Stimulated activated naive B cell treated with anti-CD40 and anti-IgM and Interleukin-4, amounts not matched to agents 10 μg/mL and 1 μg/mL and 100 μg/mL, for 72 hours (primary cell): ENCODE measurements at places on chromosomes 7 and 10.

GRCh38 chr10:104559935-104560334, 81.2 kb upstream of the SORCS3 start:
- no peaks in the 10 kb centered on the region for H3K36me3 ChIP-seq
- H3K4me1 ChIP-seq: peaks cover 6% of the 10 kb centered on the region
- H3K27me3 ChIP-seq: peaks cover 5% of the 10 kb centered on the region
- no peak overlapping the region for H3K4me3 ChIP-seq
- no peak overlapping the region for H3K27ac ChIP-seq

- H3K36me3 ChIP-seq: no peaks in the 10 kb centered on the region
- H3K4me3 ChIP-seq: no peak overlapping the region
- DNase-seq: no peak
- peaks cover 30% of the 10 kb centered on the region for H3K27me3 ChIP-seq
- peaks cover 5% of the 10 kb centered on the region for H3K4me1 ChIP-seq
Observed at GRCh38 chr7:129557686-129558481, 53.6 kb upstream of the NRF1 start.

- H3K36me3 ChIP-seq: no peaks in the 10 kb centered on the region
- DNase-seq: no peak
- no peaks in the 10 kb centered on the region for H3K27me3 ChIP-seq
- no peak overlapping the region for H3K4me3 ChIP-seq
- H3K4me1 ChIP-seq: no peaks in the 10 kb centered on the region
Observed at GRCh38 chr7:82012453-82012852, 242.6 kb upstream of the HGF start.

GRCh38 chr7:107914831-107915230, 23.8 kb downstream of the DLD start:
- H3K36me3 ChIP-seq: peaks cover 45% of the 10 kb centered on the region
- H3K4me3 ChIP-seq: no peak overlapping the region
- peak overlapping the region; percentile 31 for H3K27ac ChIP-seq

GRCh38 chr10:132630666-132631337, 93.2 kb downstream of the INPP5A start:
- peaks cover 87% of the 10 kb centered on the region for H3K4me1 ChIP-seq
- H3K4me3 ChIP-seq: no peak overlapping the region
- H3K36me3 ChIP-seq: peaks cover 6% of the 10 kb centered on the region
- H3K27me3 ChIP-seq: no peaks in the 10 kb centered on the region
- H3K27ac ChIP-seq: no peak overlapping the region

- H3K4me3 ChIP-seq: no peak overlapping the region
- H3K36me3 ChIP-seq: no peaks in the 10 kb centered on the region
- H3K4me1 ChIP-seq: peaks cover 35% of the 10 kb centered on the region
Observed at GRCh38 chr7:70000737-70001348, 402.6 kb downstream of the AUTS2 start.

DNA sequence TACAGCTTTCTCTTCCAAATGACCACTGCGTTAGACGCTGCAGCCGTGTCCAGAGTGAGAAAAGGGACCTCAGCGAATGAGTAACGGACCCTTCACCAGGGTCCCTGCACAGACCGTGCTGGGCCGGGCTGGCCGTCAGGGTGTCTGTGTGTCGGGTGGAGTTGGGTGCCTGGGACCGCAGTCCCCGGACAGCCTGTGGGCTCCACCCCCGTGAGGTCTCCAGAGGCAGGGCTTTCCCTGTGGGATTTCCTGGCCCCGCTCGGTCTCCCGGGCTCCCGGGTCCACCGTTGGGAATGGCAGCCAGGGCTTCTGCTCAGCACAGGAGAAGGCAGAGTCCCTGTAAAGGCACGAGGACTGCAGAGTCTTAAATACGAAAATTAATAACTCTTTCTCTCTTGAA, 509.7 kb downstream of the TCERG1L start:
- no peaks in the 10 kb centered on the region for H3K36me3 ChIP-seq
- H3K4me1 ChIP-seq: no peaks in the 10 kb centered on the region
- no peaks in the 10 kb centered on the region for H3K27me3 ChIP-seq
- no peak overlapping the region for H3K4me3 ChIP-seq
- DNase-seq: no peak

- H3K4me1 ChIP-seq: no peaks in the 10 kb centered on the region
- no peak overlapping the region for H3K27ac ChIP-seq
- H3K27me3 ChIP-seq: peaks cover 20% of the 10 kb centered on the region
- no peak overlapping the region for H3K4me3 ChIP-seq
Observed at GRCh38 chr10:77398558-77398957, 239.1 kb downstream of the KCNMA1 start.

GRCh38 chr10:95031656-95032055, 37.6 kb downstream of the CYP2C8 start:
- no peaks in the 10 kb centered on the region for H3K4me1 ChIP-seq
- no peaks in the 10 kb centered on the region for H3K36me3 ChIP-seq
- no peak for DNase-seq
- no peak overlapping the region for H3K4me3 ChIP-seq

DNA sequence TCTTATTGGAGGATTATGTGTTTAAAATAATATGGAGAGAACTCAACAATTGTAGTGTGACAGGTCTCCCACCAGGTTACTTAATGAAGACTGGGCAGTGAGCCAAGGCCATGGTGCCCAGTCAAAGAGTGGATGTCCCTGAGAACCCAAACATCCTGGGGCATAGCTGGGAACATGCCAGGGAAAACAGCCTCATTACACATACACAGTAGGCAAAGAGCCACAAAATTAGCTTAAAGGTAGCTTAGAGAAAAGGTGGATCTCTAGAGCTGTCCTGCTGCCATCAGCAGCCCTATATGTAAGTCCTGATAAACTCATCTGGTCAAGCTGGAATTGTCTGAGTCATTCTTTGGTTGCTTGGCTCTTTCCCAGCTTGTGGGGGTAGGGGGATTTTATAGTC, 287.8 kb downstream of the PHF14 start:
- DNase-seq: no peak
- H3K27ac ChIP-seq: no peak overlapping the region
- H3K36me3 ChIP-seq: no peaks in the 10 kb centered on the region
- no peak overlapping the region for H3K4me3 ChIP-seq

DNA sequence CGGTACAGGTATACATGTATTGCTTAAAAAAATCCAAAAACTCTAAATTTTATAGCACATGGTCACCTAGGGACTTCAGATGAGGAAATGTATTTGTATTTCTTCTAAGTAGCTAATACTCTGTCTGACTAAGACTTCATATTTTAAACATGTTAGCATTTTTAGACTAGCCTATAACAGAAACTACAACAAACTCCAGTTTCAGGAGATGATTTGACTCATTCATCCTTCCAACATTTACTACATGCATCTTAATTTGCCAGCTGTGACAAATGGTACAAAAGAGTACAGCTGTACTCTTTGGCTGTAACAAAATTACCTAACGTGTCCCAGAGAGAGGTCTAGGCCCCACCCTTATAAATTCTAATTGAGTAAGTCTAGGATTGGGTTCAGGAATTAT, 22.2 kb downstream of the TMEM209 start:
- no peaks in the 10 kb centered on the region for H3K27me3 ChIP-seq
- H3K27ac ChIP-seq: no peak overlapping the region
- peaks cover 34% of the 10 kb centered on the region for H3K36me3 ChIP-seq
- H3K4me3 ChIP-seq: no peak overlapping the region
- peaks cover 6% of the 10 kb centered on the region for H3K4me1 ChIP-seq
- DNase-seq: no peak

GRCh38 chr7:142321391-142321790, 63.5 kb upstream of the PRSS58 start:
- H3K27ac ChIP-seq: no peak overlapping the region
- no peaks in the 10 kb centered on the region for H3K36me3 ChIP-seq
- H3K4me3 ChIP-seq: no peak overlapping the region

- H3K36me3 ChIP-seq: no peaks in the 10 kb centered on the region
- H3K4me1 ChIP-seq: no peaks in the 10 kb centered on the region
- no peak overlapping the region for H3K27ac ChIP-seq
- no peaks in the 10 kb centered on the region for H3K27me3 ChIP-seq
- H3K4me3 ChIP-seq: no peak overlapping the region
- no peak for DNase-seq
Observed at GRCh38 chr10:65194555-65194954, 1673.4 kb downstream of the REEP3 start.

DNA sequence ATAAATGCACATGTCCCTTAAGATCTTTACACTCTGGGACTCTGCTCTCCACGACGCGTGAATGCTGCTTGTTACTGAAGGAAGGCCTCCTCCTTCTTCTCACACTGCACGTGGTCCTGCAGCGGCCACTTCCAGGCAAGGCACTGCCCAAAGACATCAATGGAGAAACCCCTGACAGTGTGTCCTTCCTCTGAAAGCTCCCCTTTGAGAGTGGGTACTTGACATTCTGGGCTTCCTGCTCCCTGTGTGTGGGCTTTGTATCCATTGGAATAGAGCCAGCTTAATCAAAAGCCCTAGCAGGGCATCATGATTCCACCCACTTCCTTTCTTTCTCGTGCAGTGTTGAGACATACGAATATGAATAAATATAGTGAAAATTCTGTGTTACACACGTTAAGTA, 69.7 kb upstream of the STK17A start:
- no peak overlapping the region for H3K27ac ChIP-seq
- H3K27me3 ChIP-seq: peaks cover 16% of the 10 kb centered on the region
- H3K4me1 ChIP-seq: no peaks in the 10 kb centered on the region

GRCh38 chr10:111128331-111129180, 51.7 kb downstream of the ADRA2A start:
- no peak overlapping the region for H3K27ac ChIP-seq
- H3K4me1 ChIP-seq: no peaks in the 10 kb centered on the region
- DNase-seq: no peak
- peaks cover 24% of the 10 kb centered on the region for H3K27me3 ChIP-seq
- H3K36me3 ChIP-seq: no peaks in the 10 kb centered on the region
- H3K4me3 ChIP-seq: no peak overlapping the region

- no peaks in the 10 kb centered on the region for H3K36me3 ChIP-seq
- H3K4me1 ChIP-seq: peaks cover 16% of the 10 kb centered on the region
- no peak overlapping the region for H3K4me3 ChIP-seq
- peaks cover 16% of the 10 kb centered on the region for H3K27me3 ChIP-seq
- H3K27ac ChIP-seq: no peak overlapping the region
Observed at GRCh38 chr7:112079122-112079521, 127.1 kb downstream of the DOCK4 start.

DNA sequence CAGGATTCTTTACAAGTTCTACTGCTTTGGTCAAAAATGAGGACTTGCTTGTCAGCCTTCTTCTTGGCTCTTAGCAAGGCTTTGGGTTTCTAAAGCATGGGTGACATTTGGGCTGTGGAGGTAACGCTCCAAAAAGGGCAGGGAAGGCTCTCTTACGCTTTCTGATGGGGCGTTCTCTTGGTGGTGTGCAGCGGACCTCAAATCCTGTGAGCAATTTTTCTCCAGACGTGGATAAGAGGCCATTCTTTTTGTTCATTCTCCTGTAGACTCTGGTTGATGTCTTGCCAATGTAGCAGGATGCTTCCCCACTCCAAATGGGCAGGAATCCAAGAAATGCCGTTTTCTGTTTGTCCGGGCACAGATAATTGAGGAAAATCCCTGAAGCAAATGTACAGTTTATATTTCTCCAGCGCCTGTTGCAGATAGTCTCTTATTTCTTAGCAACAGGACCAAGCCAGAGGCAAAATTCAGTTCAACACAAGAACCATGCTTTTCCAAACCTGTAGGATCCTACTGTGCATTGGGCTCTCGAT, 138.4 kb upstream of the NFE2L3 start:
- no peak overlapping the region for H3K27ac ChIP-seq
- peaks cover 18% of the 10 kb centered on the region for H3K4me1 ChIP-seq
- H3K36me3 ChIP-seq: peaks cover 3% of the 10 kb centered on the region
- DNase-seq: peak; percentile 8
- H3K27me3 ChIP-seq: peaks cover 80% of the 10 kb centered on the region
- H3K4me3 ChIP-seq: no peak overlapping the region

GRCh38 chr10:124386186-124387077, 32.3 kb downstream of the OAT start:
- no peaks in the 10 kb centered on the region for H3K4me1 ChIP-seq
- no peak overlapping the region for H3K27ac ChIP-seq
- no peak for DNase-seq
- no peak overlapping the region for H3K4me3 ChIP-seq
- H3K27me3 ChIP-seq: peaks cover 17% of the 10 kb centered on the region

DNA sequence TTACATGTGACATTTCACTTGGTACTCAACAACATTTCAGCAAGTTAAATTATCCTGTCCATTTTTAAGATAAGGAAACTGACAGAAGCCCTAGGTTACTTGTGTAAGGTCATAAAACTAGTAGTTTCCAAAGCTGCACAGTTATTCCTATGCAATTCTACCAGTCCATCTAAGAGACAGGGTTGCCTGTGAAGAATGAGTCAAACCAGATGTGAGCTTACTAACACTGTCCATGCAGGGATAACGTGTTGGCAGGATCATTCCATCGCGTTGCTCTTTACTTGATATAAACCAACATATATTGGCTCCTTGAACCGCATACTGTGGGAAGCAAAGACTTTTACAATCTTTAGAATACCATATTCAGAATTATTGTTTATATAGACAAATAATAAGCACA, 280.9 kb upstream of the HGF start:
- H3K4me3 ChIP-seq: no peak overlapping the region
- H3K27ac ChIP-seq: no peak overlapping the region
- DNase-seq: no peak

GRCh38 chr7:158498443-158499081, 89.1 kb downstream of the PTPRN2 start:
- no peak for DNase-seq
- H3K4me3 ChIP-seq: no peak overlapping the region
- H3K4me1 ChIP-seq: peaks cover 3% of the 10 kb centered on the region
- H3K36me3 ChIP-seq: no peaks in the 10 kb centered on the region

- DNase-seq: no peak
- no peaks in the 10 kb centered on the region for H3K27me3 ChIP-seq
- H3K4me1 ChIP-seq: peaks cover 9% of the 10 kb centered on the region
- no peaks in the 10 kb centered on the region for H3K36me3 ChIP-seq
- no peak overlapping the region for H3K4me3 ChIP-seq
Observed at GRCh38 chr10:31341552-31341951, 22.5 kb downstream of the ZEB1 start.

- no peaks in the 10 kb centered on the region for H3K4me1 ChIP-seq
- DNase-seq: no peak
- peaks cover 1% of the 10 kb centered on the region for H3K27me3 ChIP-seq
Observed at GRCh38 chr7:8423057-8423456, 10.4 kb upstream of the NXPH1 start.

DNA sequence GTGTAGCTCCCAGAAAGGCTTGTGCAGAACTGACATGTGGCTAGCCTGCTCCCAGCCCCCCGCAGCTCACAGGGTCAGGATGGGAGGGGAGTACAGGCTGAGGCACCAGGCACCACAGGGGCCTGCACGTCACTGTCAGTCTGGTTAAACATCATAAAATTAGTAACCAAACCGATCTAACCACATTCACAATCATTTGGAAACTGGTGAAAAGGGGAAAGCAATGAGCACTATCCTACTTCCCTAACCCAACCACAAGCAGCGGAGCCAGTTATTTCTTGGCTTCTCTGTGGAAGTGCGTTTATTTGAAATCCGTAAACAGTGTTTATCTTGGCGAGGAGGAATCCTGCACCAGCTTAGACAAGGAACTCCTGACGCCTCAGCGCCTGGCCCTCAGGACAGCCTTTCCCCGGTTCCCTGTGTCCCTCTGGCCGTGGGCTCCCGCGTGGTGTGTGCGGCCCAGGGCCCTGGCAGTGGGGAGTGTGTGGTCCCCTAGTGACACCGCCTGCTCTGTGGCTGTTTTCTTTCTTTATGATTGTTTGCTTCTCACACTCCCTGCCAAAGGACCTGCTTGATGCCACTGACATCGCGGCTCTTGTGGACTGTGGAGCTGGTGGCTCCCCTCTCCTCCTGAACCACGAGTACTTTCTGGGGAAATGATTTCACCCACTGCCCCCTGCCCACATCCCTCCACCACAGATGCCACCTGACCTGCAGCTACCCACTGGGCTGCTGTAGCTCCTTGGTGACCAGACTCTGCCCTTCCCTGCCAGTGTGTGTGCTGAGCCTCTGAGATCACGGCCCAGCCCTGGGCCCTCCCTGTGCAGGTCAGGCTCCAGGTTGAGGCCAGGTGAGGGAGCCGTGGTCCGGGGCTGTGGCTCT, 38.0 kb downstream of the INPP5A start:
- no peaks in the 10 kb centered on the region for H3K4me1 ChIP-seq
- no peaks in the 10 kb centered on the region for H3K27me3 ChIP-seq
- no peaks in the 10 kb centered on the region for H3K36me3 ChIP-seq
- peak overlapping the region; percentile 96 for H3K27ac ChIP-seq
